ENCODE measurements at places on chromosomes 12 and 14. TPM values are rescaled to one million over a fixed set of nuclear protein-coding genes. Genes with fewer than 3 reads are reported as not detected.

AQP5 gene
- under 0.01 TPM for total RNA-seq

LHX5 gene
- not detected for total RNA-seq

POTEM gene
- total RNA-seq = not detected

ASCL1 gene
- not detected for total RNA-seq

ADSS1 gene
- total RNA-seq = 2.3 TPM

PEBP1 gene
- total RNA-seq = 175 TPM

RASAL1 gene
- total RNA-seq = not detected

LRRC43 gene
- 1.8 TPM for total RNA-seq

CCDC184 gene
- 0.17 TPM for total RNA-seq

OR4K17 gene
- not detected for total RNA-seq

PLEKHG7 gene
- not detected for total RNA-seq

IFNG-AS1 gene
- total RNA-seq = not detected

PMCH gene
- total RNA-seq = not detected

ITGB7 gene
- total RNA-seq = 0.50 TPM

PZP gene
- total RNA-seq = not detected

GNG2 gene
- 19.0 TPM for total RNA-seq

MYH6 gene
- not detected for total RNA-seq

POU6F1 gene
- 3.3 TPM for total RNA-seq
